ENCODE measurements at places on chromosomes 5 and 9.

- DNase-seq: no peak
Measured at GRCh38 chr9:88072831-88073375, 65.4 kb downstream of the SPATA31C2 start.

GRCh38 chr5:151002681-151003502, 17.5 kb upstream of the GPX3 start:
- no peak for DNase-seq

DNA sequence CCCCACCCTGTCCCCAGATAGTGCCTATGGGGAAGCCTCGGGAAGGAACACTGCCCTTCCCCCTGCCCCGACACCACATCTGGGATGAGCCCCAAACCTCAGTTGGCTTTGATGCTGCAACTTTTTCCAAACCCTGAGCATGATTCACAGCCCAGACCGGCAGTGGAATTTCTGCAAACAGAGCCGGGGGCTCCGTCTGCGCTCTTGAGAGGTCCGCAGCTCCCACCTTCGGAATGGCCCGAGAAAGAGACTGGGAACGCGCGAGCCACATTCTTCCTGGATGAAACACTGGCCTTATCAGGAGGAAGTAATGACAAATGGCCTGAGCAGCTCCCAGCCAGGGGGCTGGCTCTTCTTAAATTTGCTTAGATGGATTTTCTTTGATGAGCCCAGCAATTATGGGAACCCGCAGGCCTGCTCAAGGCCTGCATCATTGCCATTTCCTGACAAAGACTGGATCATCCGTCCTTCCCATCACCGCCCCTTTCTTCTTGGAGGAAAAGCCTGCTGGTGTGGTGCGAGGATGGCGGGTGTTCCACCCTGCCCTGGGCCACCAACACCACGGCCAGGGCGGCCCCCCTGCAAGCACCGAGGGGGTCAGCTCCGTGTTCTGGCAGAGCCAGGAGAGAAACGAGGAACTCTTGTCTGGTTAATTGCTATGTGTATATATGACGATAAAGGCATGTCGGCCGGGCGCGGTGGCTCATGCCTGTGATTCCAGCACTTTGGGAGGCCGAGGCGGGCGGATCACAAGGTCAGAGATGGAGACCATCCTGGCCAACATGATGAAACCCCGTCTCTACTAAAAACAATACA, 38.8 kb upstream of the COL5A1 start:
- DNase-seq: no peak

GRCh38 chr5:133006653-133007052, 19.7 kb downstream of the ZCCHC10 start:
- DNase-seq: no peak

DNA sequence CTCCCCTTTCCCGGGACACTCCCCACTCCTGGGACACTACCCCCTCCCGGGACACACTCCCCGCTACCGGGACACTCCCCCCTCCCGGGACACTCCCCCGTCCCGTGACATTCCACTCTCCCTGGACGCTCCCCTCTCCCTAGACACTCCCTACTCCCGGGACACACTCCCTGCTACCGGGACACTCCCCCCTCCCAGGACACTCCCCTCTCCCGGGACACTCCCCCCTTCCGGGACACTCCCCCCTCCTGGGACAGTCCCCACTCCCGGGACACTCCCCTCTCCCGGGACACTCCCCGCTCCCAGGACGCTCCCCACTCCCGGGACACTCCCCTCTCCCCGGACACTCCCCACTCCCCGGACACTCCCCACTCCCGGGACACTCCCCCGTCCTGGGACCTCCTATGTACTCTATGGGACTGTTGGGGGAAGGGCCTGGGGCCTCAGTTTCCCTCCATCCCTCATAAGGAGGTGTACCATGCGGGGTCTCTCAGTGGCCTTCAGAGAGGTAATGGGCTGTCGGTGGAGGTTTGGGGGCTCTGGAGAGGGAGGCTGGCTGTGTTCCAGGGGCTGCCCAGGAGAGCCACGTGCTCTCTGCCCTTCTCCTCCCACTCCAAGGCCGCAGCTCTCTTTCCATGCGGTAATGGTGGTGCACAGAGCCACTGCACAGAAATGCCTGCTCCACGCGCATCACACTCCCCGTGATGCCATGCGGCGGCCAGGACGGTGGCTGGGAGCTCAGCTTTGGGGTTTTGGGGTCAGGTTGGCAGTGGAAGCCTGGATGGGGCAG, 96.2 kb downstream of the RXRA start:
- no peak for DNase-seq

GRCh38 chr5:90231688-90232087, 177.9 kb downstream of the CETN3 start:
- no peak for DNase-seq

DNA sequence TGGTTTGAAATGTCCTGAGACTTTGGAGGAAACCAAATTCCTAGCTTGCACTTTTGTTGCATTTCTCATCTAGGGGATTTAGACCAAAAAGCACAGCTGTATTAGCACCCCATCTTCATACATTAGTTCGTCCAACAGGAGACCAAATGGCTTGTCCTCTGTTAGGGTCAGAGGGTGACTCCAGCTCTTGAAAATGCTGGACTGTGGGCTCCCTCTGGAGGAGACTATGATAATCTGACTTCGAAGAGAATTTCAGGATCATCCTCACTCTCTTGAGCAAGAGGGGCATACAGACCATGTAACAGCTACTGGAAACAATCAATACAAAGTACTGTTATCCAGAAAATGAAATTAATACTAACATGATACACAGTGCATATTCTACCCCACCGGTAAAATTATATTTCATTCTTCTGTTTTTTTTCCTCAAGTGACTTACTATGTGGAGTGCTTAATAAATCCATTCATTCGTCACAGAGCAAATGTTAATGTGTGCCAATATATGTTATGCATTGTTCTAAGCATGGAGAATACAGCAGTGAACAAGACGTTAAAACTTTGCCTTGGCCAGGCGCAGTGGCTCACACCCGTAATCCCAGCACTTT, 63.7 kb upstream of the PPP2CA start:
- peak; percentile 17 for DNase-seq

DNA sequence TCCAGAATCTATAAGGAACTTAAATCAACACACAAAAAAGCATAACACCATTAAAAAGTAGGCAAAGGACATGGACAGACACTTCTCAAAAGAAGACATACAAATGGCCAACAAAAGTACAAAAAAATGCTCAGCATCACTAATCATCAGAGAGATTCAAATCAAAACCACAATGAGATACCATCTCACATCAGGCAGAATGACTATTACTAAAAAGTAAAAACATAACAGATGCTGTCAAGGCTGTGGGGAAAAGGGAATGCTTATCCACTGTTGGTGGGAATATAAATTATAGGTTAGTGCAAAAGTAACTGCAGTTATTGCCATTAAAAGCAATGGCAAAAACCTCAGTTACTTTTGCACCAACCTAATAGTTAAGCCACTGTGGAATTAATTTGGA, 32.2 kb upstream of the SPATA31D4 start:
- no peak for DNase-seq

GRCh38 chr9:136193127-136193890, 11.6 kb downstream of the LHX3 start:
- no peak for DNase-seq

- DNase-seq: no peak
Measured at GRCh38 chr9:133737774-133738639, at the start of gene SARDH. TSS of gene SARDH (minus strand) at chr9:133738352. CDS start at chr9:133734173, 4,179 bp downstream.

- no peak for DNase-seq
Measured at GRCh38 chr5:62621280-62621679, 42.7 kb downstream of the LRRC70 start.

DNA sequence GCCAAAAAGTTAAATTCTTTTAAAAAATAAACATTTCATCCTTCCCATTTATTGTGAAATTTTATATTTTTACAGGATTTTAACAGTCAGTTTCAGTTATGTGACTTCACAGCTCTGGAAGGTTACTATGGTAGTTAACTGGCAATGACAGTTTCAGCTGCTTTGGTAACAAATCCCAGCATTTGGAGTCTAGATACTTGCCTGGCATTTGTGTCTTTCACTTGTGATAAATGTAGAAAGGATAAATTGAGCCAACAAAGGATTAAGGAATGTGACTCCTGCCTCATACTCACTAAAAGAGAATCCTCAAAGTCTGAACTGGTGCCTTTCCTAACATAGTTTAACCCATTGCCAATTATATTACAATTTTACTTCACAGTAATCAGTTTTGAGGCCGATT, 315.5 kb downstream of the FER start:
- DNase-seq: no peak

DNA sequence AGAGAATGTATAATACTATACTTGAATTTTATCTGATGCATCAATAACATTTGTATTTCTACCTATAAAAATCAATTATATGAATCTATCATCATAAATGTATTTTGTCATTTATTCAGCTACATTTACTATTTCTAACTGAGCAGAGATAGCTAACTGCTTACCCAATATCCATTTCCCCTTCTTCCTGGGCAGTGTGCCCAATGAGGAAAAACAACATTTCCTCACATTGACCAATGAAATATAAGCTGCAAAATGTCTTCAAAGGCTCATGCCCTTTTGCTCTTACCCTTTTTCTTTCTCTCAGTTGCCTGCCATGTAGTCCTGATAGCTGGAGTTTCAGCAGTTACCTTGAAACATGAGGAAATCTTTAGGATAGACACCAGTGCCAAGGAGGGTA, 385.8 kb upstream of the PCSK5 start:
- DNase-seq: no peak

DNA sequence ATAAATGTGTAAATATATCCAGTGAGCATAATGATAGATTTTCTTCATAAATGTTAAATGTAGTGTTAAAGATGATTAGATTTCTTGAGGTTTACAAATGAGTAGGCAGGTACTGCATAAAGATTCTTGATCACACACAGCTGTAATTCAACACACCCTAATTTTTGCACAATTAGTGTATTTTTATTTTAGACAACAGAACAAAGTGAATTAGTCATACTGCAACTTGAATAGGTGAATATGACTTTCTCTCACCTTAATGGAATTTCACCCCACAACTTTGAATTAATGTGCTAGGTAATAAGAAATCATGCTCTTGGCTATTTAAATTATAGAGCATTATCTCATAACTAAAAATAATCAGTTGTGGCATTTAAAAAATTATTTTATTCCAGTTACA, 795.7 kb upstream of the ACO1 start:
- no peak for DNase-seq

DNA sequence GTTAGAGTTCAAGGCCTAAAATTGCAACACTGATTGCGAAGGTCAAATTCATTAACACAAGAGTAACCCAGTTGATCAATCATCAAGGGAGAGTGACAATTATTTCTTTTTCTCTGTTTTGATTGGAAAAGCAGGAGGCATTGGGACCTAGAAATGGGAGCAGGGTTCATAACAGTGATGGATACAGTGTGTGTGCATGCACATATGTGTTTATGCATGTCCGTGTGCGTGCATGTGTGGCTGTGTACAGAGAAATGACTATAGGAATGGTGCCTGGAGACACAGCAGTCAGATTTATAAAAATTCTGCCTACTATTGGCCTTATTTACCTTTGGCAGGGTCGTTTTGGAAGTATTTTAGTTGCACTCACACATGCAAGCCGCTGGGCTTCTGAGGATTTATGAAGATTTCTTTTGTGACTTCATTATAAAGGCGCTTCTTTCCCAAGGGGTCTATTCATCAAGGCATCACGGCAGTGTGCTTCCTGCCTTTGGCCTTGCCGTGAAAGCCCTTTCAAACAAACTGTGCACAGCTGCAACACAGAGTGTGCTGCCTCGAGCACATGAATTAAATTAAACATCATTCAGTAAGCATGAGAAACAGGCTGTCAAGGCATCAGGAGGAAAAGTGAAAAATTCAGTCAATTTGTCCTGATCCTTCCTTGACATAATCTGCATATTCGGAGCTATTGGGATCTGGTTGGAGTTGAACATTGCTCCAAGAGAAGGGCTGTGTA, 122.8 kb upstream of the PUM3 start:
- DNase-seq: no peak

DNA sequence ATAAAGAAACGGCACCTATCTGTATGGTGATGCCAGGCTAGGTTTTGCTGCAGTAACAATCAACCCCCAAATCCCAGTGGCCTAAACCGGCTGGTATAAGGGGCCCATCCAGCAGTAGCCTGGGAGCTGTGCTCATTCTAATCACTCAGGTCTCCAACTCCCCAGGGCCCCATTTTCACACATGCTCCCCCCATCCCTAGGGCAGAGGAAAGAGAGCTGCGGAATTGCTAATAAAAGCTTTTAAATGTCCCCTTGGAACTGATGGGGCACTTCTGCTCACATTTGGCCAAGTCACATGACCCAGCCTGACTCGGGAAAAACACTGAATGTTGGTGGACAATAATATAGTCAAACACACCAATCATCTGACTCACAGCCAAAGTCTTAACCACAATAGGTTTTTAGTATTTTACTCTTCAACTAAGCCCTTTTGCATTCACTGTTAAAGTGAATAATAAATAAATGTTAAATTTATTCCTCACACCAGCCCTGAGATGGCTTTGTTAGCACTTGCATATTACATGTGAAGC, 1.6 kb downstream of the FBLL1 start:
- no peak for DNase-seq

GRCh38 chr9:129694243-129694646, 28.8 kb downstream of the PRRX2 start:
- DNase-seq: no peak

GRCh38 chr9:37412431-37413151, 9.9 kb upstream of the GRHPR start:
- DNase-seq: no peak

GRCh38 chr5:58922461-58923171, 339.7 kb downstream of the RAB3C start:
- DNase-seq: no peak

- DNase-seq: no peak
Measured at GRCh38 chr5:146762830-146763229, 115.7 kb downstream of the PPP2R2B start.

DNA sequence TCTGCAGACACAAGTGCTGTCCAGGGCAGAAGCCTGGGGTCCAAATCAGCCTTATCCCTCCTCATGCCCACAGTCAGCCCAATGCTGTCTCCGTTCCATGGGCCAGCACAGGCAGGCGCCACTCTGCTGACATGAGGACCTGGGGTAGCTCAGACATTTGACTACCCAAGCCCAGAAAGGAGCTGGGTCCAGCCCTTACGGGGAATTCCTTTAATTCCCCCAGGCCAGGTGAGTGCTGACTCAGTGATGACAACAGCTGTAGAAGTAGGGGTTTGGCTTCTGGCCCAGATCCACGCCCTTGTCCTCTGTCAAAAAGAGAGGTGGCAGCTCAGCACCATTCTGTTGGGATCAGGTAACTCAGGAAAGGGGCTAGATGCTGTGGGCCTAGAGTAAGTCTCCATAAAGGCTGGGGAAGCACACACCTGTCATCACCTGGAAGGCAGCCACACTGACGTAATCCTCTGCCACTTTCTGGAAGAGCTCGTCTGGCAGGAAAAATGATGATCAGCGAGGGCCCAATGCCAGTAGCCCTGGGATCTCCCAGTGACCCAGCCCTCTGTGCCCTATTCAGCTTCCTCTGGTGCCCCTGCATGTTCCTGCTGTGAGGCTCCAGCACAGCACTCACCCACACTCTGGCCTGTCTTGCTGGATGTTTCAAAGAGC, 1.9 kb downstream of the RAB24 start:
- DNase-seq: no peak

- no peak for DNase-seq
Measured at GRCh38 chr5:146626936-146627335, 110.9 kb upstream of the GPR151 start.

- peak; percentile 67 for DNase-seq
Measured at GRCh38 chr9:38619556-38620447, 594 bp downstream of the ANKRD18A start.
